ENCODE measurements at places on chromosomes 5 and 9.
A peak's percentile ranks its signal among the peaks of the same experiment; 100 is the strongest.

DNA sequence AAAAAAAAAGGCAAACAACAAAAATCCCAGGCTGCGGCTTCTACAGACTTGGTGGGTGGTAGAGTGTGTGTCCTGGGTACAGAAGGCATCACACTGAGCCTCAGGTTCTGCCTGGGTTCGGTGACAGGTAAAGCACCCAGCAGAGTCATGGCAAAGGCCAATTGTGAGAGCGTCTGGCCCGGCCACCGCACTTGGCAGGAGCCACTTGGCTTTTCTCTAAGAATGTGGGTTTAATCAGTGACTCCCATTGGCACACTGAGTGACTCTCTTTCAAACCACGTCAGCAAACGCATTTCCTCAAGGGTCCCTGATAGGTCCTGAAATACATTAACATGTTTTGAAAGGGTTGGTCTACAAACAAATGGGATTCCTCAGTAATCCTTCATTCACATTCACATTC is 17.0 kb downstream of the COL23A1 start:
- DNase-seq, result no peak

DNA sequence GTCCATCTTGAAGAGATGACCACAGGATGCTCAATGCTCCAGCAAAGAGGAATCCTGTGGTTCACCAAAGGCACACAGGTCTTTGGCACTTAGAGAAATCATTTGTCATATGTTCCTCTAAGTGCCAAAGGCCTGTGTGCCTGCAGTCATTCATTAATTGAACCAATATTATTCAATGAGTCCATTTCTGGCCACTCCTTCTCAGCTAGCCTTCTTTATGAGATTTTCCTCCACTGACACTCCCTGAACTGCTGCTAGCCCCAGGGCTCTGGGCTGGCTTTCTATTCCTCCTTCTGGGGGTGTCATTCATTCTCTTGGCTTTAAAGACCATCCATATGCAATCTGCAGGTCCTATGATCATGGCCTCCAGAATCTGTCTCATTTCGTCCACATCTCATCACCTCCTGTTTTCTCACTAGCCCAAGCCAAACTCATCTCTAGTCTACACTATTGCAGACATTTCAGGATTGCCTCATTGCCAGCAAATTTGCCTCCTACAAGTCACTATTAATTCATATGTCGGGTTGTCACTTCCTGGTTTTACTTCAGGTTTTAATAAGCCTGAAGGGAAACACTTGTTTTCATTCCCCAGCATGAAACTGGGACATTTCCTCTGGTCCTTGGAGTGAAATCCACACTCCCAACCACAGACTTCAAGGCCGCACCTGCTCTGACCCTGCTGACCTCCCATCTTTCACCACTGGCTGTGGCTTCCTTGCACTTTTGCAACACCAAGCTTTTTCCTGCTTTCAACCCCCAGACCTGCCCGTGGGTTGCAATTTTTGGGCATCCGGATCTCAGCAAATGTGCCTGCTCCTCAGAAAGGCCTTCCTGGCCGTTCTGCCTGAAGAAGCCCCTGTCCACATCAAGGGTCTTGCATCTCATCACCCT is 35.1 kb downstream of the KCNIP1 start:
- no peak for DNase-seq

DNA sequence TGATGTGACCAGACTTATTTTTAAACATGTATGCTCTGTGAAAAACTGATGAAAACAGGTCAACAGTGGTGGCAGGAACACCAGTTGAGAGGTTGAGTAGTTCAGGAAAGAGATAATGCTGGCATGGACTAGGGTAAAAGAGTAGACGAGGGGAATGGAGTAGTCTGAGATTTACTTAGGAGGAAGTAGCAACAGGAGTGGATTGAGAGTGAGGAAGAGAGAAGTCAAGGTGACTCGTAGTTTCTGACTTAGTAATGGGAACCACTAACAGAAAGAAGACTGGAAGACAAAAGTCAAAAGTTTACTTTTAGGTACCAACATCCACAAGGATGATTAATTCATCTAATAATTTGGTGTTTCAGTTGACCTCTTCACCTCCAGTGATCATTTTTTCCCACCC is 3.6 kb downstream of the SRA1 start:
- no peak for DNase-seq

GRCh38 chr5:133192716-133193115 is 140.9 kb downstream of the HSPA4 start:
- DNase-seq, result no peak

- DNase-seq, result no peak
Observed at GRCh38 chr5:11289208-11289607, 528.2 kb upstream of the DAP start.

- DNase-seq, result no peak
Observed at GRCh38 chr5:43207601-43208000, 15.6 kb downstream of the NIM1K start.

- no peak for DNase-seq
Observed at GRCh38 chr5:136106351-136107031, 26.2 kb upstream of the SMAD5 start.

GRCh38 chr5:77181596-77182304 is 28.7 kb upstream of the PDE8B start:
- DNase-seq, result no peak

- DNase-seq, result no peak
Observed at GRCh38 chr5:173045474-173045873, 10.7 kb upstream of the CREBRF start.

- DNase-seq, result no peak
Observed at GRCh38 chr9:134883040-134883782, 2.6 kb downstream of the FCN2 start.

- no peak for DNase-seq
Observed at GRCh38 chr9:33993104-33993503, 55.6 kb downstream of the UBAP2 start.

DNA sequence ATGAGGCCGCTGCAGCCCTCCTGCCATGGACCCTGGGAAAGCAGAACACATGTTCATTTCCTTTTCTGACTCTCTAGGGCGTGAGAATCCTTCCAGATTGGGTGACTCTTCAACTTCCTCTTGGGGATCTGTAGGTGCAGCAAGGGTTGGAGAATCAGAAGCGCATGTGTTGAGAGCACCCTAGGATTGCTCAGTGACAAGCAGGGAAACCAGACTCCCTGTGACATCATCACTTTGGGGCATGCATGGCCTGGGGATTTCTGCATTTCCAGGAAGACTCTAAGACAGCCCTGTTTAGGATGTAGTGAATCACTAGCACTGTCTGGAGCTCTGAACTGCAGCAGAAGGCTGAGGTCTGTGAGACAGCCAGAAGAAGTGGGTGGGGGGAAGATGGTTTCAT is 15.1 kb upstream of the LCP2 start:
- DNase-seq, result peak; percentile 12

DNA sequence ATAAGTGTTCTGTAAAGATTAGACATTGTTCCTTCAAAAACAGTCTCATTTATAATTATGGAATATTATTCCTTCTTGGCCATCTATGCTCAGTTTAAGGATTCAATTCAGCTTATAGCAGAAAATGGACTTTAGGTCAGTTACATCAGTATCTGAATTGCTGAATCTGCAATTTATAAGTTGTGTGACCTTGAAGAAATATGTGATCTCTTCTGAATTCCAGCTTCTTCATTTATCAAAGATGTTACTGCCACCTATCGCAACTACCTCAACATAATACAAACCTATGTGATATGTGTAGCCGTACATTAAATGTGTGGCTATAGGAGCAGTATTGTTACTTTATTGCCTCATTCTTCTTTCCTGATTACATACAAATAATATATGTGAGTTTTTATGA is 118.2 kb downstream of the CDH12 start:
- no peak for DNase-seq

- DNase-seq, result no peak
Observed at GRCh38 chr5:43275391-43275790, 37.8 kb downstream of the HMGCS1 start.

- DNase-seq, result no peak
Observed at GRCh38 chr5:96008987-96009647, 47.5 kb upstream of the ELL2 start.

- no peak for DNase-seq
Observed at GRCh38 chr9:108897324-108898096, 35.4 kb downstream of the ACTL7A start.

- DNase-seq, result no peak
Observed at GRCh38 chr9:129239946-129240490, 62.0 kb upstream of the IER5L start.

DNA sequence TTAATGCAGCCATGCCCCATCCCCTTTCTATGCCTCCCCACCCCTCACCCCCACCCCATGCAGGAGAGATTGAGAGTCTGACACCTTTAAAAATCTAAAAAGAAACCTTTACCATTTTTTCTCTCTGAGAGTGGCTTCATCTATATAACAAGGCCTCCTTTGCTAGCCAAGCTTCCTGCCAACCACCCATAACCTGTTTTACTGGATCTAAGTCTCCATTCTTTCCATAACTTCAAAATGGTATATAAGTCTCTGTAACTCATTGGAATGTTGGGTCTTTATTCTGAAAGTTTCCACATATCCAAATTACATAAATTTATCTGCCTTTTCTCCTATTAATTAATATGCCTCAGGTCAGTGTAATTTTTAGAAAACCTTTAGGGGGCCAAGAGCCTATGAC is 1174.0 kb downstream of the MAT2B start:
- DNase-seq, result no peak

GRCh38 chr9:111036429-111036789 is 1.9 kb downstream of the LPAR1 start:
- DNase-seq, result peak; percentile 64

GRCh38 chr5:81665795-81666194 is 85.1 kb downstream of the SSBP2 start:
- DNase-seq, result no peak

DNA sequence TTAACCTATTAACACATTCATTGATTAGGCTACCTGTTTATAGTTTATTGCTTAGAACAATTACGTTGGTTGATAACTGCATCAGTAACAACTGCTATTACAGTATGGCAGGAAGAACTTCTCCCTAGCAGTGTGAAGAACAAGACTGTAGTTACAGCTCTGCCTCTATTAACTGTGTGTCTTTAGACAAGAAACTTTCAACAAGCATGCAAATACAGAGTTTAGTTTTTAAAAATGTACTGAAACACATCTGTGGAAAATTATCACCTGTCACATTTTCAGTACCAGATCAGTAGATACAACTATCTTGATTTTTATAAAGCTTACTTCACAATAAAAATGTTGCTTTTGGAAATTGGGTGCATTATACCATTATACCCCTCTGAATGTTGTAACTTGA is 22.2 kb downstream of the ELL2 start:
- DNase-seq, result no peak

Data from SJCRH30 (cell line).